RWPE1 (cell line): ENCODE measurements at places on chromosomes 5 and 9.

DNA sequence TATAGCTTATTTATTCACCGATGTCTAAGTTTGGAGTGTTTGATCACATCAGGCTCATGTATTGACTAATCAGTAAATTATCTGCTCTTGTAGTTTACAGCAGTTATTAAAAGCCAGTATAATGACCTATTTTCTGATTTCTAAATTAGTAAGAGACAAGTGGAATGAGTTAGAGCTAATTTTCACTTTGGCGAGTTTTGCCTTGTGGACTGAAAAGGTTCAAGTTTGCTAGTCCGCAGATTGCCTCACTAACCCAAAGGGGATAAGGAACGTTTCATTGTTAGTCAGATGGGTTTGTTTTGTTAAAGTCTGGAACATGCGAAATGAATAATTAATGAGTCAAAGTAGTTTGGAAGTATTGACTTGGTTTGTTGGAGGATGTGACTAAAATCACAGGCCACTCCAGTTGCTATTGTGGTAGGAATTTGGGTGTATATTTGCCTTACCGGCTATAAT lies 40.1 kb downstream of the SMARCA2 start:
- DNase-seq, result no peak

DNA sequence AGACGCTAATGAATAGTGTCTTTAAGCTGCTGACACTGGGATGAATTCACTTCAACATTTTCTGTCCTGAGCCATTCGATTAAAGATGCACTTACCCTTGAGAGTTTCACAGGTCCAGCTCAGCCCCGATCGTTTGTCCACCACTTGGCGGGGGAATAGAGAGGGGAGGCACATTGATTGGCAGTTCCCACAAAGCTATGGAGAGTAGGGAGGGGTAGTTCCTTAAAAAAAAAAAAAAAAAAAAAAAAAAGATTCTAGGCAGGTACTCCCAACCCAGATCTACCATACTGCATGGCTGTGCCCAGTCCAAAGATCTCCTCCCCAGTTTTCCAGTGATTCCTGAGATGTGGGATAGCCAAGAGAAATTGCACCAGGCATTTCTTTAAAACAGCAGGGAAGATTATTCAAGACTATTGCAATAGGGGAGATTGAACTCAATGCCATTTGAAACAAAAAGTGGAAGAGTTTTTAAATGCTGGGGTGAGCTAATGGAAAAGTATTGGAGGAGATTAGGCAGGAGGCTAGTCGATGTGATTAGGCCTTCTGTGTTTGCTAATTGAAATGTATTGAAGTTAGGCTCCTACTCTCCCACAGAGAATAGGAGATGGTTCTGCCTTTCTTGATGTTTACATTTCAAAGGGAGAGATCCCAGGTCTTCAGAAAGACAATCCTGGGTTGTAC lies 2217.4 kb upstream of the WWC1 start:
- no peak for DNase-seq

- DNase-seq, result peak; percentile 41
These were observed 97.1 kb upstream of the IRX2 start for GRCh38 chr5:2848619-2849018.

GRCh38 chr9:98488571-98489312 lies 220.0 kb downstream of the GABBR2 start:
- peak; percentile 96 for DNase-seq

GRCh38 chr5:298737-299125 lies 22.8 kb upstream of the AHRR start:
- DNase-seq, result no peak

DNA sequence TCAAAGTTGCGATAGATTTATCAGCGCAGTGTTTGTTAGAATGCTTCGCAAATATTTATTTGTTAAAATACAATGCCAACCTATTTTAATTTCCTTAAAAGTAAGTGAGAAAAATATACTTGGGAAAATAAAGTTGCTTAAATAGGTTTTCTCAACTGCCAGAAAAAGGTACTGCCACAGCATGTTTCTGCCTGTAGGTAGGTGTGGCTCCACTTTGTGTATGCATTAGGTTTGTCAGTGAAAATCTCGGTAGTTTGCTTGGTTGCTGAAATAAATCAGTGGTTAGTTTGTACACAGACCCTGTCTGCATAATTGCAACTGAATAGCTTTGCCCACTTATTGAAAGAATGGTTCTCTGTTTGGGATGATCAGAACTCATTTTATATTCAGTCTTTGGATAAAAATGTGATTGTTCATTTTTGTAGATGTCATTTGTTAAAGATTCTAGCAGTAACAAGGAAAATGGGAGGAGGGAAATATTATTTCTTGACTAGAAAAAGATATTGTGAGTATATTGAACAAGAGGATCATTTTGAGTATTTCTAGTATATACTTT lies 25.7 kb downstream of the C9orf85 start:
- DNase-seq, result peak; percentile 26

GRCh38 chr9:92989561-92989960 lies 42.2 kb downstream of the FGD3 start:
- DNase-seq, result no peak

DNA sequence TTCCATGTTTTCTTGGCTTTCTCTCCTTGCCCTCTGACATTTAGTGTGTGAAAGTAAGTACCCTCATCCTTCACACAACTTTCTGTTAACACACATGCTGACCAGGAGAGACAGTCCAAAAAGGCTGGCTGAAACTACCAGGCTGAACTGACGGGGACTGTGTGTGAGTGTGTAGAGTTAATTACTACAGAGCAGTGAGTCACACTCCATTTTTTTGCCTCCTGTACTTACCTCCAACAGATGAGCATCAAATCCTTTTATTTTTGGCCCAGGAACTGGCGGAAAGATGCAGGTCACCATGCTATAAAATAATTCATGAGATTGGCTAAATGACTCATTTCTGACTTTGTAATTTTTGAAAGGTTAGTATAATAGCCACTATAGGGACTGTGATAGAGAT lies 20.2 kb upstream of the AGXT2 start:
- DNase-seq, result no peak

GRCh38 chr5:31824869-31825517 lies 186.1 kb downstream of the PDZD2 start:
- DNase-seq, result no peak
